ENCODE measurements at places on chromosomes 6 and 20.
A peak's percentile ranks its signal among the peaks of the same experiment; 100 is the strongest.

DNA sequence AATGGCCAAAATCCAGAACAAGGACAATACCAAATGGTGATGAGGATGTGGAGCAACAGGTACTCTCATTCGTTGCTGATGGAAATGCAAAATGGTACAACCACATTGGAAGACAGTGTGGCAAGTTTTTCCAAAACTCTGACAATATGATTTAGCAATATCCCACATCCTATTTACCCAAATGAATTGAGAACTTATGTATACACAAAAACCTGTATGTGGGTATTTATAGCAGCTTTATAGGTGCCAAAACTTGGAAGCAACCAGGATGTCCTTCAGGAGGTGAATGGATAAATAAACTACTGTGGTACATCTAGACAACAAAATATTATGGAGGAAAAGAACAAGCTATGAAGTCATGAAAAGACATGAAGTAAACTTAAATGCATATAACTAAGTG lies 156.5 kb downstream of the TFAP2A start:
- DNase-seq = no peak

GRCh38 chr6:5492356-5492755 lies 231.0 kb downstream of the FARS2 start:
- DNase-seq = no peak

- peak; percentile 45 for DNase-seq
Observed at GRCh38 chr20:44962483-44962882, 2.3 kb upstream of the TOMM34 start.

DNA sequence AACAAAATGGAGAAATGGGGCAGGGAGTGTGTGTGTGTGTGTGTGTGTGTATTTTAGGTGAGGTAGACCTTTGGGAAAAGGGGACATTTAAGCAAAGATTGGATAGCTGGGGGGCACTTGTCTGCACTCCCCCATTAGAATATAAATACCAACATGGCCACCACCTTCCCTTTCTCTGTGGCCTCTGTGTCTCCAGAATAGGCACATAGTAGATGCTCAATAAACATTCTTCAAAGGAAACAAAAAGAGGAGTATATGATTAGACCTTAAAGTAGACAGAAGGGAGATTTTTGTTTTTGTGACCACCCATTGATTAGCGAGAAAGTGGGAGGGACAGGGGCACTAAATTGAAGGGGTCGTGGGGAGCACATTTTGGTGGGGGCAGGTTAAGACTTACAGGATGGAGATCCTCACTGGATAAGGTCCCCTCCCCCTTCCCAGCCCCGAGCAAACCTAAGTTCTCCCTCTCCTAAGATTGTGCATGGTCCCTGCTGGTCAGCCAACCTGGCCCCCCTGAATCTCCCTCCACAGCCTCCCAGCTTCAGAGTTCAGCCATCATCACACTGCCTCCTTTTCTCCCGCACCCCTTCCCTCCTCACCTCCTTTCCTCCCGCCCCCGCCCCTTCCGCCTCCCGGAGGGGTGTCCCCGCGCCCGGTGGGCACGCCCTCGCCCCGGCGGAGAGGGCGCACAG lies 514 bp upstream of the TSHZ2 start:
- no peak for DNase-seq

- no peak for DNase-seq
Observed at GRCh38 chr6:139801571-139802321, 427.3 kb upstream of the CITED2 start.

DNA sequence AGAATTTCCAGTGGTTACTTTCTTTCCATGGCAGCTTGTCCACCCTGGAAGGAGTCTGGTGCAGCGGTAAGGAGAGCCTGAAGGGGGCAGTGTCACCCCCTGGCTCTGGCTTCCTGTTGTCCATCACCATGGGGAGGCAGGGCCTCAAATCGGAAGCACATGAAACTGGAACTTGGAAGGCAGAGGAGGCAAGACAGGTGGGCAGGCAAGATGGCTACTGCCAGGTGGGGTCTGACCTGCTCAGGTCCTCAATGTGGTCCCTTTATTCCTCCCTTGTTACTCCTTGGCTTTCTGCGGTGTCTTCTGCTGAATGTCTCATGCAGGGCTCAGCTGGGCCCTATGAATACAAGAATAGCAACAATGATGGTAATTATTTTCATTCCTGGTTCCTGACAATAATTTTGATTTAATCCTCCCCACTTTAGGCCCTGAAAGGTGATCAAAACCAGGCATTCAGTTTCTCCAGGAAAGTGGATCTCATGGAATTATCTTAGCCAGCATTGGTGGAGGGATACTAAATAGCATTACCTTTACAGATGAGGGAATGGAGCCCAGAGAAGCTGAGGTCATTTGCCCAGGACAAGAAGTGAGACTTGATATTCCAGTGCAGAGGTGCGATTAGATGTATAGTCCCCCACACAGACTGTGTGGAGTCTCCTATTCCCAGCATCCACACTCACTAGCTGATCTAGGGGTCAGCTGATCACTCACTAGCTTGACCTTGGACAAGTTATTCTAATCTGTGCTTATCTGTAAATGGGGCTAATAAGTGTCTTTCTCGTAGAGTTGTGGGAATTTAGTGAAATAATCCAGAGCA lies 17.6 kb upstream of the SNAI1 start:
- DNase-seq = no peak

Measured in LoVo (cell line).